ENCODE measurements at places on chromosomes 13 and 19.

GRCh38 chr13:60787083-60787482 lies 390.1 kb downstream of the TDRD3 start:
- DNase-seq: no peak

- DNase-seq: peak; percentile 90
Observed at GRCh38 chr13:50410921-50411746, 395.9 kb downstream of the KCNRG start.

DNA sequence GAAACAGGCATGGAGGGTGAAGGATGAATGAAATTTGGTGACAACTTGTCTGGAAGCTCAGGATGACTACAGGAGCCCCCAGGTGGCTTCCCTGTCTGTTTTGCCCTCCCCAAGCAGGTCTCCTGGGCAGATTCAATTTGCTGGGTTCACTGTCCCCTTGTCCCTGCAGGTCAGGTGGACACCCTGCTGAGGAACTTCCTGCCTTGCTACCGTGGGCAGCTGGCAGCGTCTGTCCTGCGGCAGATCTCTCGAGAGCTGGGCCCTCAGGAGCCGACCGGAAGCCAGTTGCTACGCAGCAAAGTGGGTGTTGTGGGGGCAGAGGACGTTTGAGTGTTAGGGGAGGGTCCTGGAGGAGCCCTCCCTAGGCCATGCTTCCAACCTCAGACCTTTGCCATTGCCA lies 19.1 kb downstream of the PGLS start:
- no peak for DNase-seq

GRCh38 chr13:28531077-28531844 lies 36.3 kb upstream of the FLT1 start:
- DNase-seq: peak; percentile 55

DNA sequence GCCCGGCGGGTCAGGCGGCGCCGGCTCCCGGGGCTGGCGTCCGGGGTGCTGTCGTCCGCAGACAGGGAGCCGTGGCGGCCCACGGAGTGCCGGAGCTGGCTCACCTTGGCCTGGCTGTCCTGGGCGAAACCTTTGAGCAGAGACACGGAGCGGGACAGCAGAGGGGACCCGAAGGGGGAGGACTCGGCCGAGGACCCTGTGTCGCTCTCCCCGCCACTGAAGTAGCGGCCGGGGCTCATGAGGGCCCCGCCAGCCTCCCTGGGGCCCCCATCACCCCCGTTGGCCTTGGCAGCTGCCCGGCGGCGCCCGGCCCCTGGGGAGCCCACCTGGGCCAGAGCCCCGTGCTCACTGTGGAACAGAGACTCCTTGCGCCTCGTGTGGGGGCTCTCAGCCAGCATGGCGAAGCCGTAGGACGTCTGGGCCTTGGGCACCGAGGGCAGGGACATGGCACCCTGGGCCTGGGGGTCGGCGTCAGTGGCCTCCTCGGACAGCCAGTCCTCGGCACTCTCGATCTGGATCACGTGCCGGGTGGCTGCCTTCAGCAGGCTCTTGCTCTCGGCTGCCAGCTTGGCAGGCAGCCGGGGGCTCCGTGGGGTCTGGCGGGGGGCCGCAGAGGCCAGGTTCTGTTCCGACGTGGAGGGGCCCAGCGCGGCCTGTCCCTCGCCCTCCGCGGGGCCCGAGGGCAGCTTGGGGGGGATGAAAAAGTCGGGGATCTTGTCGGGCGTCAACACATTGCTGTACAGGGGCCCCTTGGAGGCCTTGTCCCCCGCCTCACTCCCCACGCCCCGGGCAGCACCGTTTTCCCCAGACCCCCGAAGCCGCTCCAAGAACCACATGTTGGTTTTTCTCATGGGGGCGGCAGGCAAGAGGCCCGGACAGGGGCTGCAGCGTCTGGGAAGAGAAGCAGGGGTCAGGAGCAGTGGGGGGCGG lies 1.2 kb downstream of the C2CD4C start:
- no peak for DNase-seq

- DNase-seq: no peak
Observed at GRCh38 chr13:110286833-110287819, 19.8 kb downstream of the COL4A1 start.

- DNase-seq: peak; percentile 73
Observed at GRCh38 chr13:43785650-43786471, 911 bp downstream of the ENOX1 start.

- no peak for DNase-seq
Observed at GRCh38 chr13:29791508-29791907, 58.9 kb downstream of the UBL3 start.

DNA sequence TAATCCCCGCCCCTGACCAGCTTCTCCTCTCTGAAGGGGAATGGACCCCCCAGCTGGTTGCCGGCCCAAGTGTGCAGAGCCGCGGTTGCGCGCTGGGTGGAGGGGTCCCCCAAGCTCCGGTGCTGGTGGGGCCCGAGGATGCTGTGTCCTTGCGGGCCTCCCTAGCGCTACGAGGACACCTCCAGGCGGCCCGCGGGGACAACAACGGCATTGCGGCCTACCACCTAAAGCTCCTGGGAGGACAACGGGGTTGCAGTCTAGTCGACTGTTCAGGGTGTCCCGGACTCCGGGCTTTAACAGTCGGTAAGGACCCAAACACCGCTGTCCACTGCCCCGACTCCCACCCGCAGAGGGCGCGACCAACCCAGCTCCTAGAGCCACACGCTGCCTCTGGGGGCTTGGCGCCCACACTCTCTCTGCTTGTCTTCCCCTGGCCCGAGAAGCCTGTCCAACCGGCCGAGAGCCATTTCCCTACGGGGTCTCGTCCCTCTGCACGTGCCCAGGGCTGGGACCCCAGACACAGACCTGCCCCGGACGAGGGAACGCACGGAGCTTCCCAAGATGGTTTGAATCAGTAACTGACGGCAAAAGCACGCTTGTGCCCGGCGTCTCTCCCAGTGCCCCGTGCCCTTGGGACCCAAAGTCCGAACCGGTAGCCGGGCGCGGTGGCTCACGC lies 927 bp upstream of the SDHAF1 start:
- no peak for DNase-seq

DNA sequence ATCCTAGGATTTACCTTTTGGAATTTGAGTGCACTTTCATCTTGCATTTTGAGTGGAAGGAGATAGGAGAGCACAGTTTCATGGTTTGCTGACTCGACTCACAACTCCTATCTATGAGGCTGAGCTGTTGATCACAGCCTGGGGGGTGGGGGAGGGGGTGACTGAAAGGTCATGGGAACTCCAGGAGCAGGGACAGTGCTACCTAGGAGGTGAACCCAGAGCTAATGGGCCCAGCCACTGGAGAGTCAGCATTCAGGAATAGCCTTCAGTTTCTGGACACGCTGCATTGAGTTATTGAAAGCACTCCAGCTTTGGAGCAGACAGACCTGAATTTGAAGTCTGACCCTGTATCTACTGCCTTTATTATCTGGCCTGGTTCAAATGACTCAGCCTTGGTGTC lies 339.9 kb downstream of the SLC7A1 start:
- DNase-seq: no peak

- DNase-seq: peak; percentile 62
Observed at GRCh38 chr19:1825909-1826556, 14.0 kb upstream of the ATP8B3 start.

DNA sequence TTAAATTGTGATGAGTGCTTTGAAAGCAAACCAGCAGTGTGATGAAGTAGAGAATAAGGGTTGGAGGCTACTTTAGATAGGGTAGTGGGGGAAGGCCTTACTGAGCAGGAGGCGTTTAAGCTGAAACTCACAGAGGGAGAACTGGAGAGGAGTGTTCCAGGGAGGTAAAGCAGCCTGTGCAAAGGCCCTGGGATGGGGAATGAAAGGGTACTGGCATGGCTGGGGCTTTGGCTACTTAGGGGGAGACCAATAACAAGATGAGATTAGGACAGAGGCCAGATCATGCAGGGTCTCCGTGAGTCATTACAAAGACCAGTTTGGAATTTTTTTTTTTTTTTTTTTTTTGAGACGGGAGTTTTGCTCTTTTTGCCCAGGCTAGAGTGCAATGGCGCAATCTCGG lies 1.1 kb downstream of the PPP5C start:
- no peak for DNase-seq

DNA sequence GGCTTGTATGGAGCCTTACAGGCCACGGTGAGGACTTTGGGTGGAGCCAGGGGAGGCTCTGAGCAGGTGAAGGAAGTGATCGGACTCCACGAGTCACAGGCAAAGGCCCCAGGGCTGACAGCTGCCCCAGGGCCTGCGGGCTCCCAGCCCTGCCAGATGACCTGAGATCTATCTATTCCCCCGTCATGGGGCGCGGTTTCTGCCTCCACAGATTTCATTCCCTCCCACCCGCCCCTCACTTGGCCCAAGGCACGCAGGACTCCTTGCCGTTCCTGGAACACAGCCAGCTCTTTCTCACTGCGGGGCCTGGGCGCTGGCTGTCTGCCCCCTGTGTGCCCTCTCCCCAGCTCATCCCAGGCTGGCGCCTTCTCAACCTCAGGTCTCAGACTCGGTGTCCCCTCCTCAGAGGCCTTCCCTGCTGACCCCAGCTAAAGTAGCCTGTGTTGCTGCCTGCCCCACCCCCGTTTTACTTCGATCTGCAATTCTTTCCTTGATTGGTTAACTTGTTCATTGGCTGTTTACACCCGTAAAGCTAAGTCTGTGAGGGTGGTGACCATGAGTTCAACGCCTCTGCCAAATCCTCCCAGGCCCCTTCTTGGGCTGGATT lies 13.9 kb upstream of the PAK4 start:
- no peak for DNase-seq

GRCh38 chr13:95185851-95186250 lies 115.4 kb downstream of the ABCC4 start:
- no peak for DNase-seq

DNA sequence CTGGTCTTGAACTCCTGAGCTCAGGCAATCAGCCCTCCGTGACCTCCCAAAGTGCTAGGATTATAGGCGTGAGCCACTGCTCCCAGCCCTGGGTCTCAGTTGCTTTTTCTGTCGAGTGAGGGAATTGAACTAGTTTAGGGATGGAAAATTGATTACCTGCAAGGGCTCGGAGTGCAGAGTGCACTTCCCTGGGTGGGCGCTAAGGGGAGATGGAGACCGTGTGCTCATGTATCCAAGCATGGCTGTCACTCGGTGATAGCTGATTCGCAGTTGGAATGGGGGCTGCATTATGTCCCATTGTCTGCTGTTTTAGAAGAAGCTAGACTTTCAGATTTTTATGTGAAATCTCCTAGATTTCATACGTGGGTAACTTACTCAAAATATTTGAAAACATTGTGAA lies 139.9 kb upstream of the RFC3 start:
- no peak for DNase-seq

DNA sequence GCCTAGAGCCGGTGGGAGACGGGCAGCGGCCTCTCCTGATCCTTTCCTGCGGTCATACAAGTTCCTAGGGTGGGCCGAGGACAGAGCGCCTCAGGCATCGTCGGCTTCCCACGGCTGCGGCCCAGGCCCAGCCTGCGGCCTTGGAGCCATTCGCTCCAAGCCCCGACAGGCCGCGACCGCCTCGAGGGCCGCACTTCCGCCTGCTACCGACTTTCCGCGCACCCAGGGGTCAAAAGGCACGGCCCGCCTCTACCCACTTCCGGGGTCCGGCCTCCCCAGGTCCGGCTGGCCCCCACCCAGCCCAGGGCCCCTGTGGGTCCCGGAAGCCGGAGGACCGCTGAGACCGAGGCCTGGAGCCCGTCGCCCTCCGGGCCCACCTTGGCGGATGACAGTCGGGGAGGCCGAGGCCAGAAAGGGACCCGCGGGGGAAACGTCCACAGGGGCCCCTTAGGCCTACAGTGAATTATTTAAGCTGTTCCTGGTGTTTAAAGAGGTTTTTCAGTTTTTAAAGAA lies 16.2 kb downstream of the ZIC2 start:
- DNase-seq: no peak

DNA sequence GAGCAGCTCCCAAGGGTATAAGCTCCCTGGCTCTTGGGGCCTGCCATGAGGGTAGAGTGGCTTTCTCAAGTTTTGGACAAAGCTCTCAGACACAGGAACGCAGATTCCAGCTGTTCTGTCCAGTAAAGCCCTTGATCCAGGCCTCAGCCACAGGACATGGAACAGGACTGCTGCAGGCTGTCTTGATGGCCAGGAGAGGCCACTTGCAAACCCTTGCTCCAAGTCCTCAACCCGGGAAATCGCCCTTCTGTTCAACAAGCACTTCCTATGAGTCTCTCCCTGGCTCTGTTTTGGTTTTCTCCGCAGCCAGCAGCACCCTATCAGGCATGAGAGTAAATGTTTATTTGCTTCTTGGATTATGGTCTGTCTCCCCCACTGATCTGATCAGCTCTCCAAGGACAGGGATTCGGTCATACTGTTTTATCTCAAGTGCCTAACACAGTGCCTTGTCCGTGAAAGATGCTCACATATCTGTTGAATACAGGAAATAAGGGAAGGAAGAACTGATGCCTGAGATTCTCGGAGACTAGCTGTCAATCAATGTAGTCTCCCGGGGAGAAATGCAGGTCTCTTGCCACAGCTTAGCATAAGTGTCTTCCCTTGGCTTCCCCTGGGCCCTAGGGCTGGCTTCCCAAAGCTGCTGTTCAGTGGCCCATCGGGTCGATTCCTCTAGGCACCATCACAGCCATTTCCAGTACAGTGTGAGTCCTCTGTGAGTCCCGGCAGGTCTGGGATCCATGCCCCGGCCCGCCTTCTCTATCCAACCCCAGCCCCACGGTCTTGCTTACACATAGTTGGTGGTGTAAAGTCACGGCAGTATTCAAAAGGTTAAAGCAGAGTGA lies 90.8 kb downstream of the TSHZ3 start:
- DNase-seq: no peak

GRCh38 chr19:58513694-58514563 lies 2.1 kb upstream of the SLC27A5 start:
- peak; percentile 81 for DNase-seq

GRCh38 chr13:83065108-83065507 lies 817.2 kb downstream of the SLITRK1 start:
- DNase-seq: peak; percentile 19

DNA sequence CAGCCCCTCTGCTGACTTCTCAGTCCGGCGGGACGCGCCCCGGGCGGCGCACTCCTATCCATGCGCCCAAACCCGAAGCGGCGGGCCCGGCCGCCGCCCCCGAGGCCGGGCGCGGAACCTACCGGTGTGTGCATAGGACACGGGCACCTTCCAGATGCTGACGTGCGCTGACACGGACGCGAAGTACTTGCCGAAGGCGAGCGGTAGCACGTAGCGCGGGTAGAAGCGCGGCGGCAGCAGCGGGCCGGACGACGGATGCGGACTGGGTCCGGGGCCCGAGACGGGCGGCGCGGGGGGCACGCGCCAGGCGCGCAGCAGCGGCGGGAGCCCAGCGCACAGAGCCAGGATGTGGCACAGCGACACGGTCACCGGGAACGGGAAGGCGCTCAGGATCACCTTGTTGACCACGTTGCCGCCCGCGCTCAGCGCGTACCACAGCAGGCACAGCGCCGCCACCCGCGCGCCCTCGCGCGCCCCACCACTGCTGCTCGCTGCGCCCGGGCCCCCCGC lies 338 bp downstream of the SLC35E1 start:
- DNase-seq: peak; percentile 16

GRCh38 chr13:31172535-31172934 lies 10.8 kb upstream of the HSPH1 start:
- peak; percentile 95 for DNase-seq

- no peak for DNase-seq
Observed at GRCh38 chr19:13029893-13030292, 34.6 kb downstream of the NFIX start.

- DNase-seq: no peak
Observed at GRCh38 chr13:73667756-73668155, 466.4 kb downstream of the KLF12 start.

- DNase-seq: no peak
Observed at GRCh38 chr19:41784312-41784711, 12.1 kb upstream of the CEACAM3 start.

- DNase-seq: no peak
Observed at GRCh38 chr19:14554382-14554812, 17.5 kb downstream of the NDUFB7 start.

GRCh38 chr19:21256722-21257121 lies 72.5 kb downstream of the ZNF708 start:
- peak; percentile 31 for DNase-seq

GRCh38 chr19:4015705-4016402 lies 8.3 kb downstream of the PIAS4 start:
- no peak for DNase-seq

Data from fibroblast of skin of back (primary cell).